ENCODE measurements at places on chromosomes 4 and X.

GRCh38 chr4:184216515-184216914 is 1.2 kb downstream of the ENPP6 start:
- H3K36me3 ChIP-seq, result no peaks in the 10 kb centered on the region
- no peak overlapping the region for H3K4me3 ChIP-seq
- H3K27me3 ChIP-seq, result no peaks in the 10 kb centered on the region
- no peaks in the 10 kb centered on the region for H3K4me1 ChIP-seq

GRCh38 chr4:79338148-79338547 is 12.3 kb upstream of the NAA11 start:
- no peaks in the 10 kb centered on the region for H3K27me3 ChIP-seq
- H3K36me3 ChIP-seq, result no peaks in the 10 kb centered on the region
- H3K4me1 ChIP-seq, result no peaks in the 10 kb centered on the region
- no peak overlapping the region for H3K4me3 ChIP-seq
- no peak for DNase-seq

DNA sequence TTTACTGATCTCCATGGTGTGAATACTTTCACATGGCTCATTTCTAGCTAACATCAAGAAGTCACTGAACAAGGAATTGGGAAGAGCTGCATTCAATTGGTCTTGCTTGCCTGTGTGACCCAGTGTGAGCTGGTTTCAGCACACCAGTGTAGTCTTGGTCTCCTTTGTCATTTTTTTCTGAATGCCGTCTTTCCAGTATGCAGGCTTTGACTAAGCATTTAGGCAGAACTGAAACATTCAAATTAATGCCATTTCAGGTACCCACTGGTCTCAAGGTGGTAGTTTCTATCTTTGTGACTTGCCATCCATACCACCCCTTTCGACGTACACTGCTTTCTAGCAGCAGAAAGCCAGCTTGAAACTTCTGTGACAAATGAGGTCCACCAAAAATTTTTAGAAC is 550.5 kb upstream of the BOD1L1 start:
- DNase-seq, result no peak
- H3K4me3 ChIP-seq, result no peak overlapping the region
- H3K4me1 ChIP-seq, result peaks cover 4% of the 10 kb centered on the region

DNA sequence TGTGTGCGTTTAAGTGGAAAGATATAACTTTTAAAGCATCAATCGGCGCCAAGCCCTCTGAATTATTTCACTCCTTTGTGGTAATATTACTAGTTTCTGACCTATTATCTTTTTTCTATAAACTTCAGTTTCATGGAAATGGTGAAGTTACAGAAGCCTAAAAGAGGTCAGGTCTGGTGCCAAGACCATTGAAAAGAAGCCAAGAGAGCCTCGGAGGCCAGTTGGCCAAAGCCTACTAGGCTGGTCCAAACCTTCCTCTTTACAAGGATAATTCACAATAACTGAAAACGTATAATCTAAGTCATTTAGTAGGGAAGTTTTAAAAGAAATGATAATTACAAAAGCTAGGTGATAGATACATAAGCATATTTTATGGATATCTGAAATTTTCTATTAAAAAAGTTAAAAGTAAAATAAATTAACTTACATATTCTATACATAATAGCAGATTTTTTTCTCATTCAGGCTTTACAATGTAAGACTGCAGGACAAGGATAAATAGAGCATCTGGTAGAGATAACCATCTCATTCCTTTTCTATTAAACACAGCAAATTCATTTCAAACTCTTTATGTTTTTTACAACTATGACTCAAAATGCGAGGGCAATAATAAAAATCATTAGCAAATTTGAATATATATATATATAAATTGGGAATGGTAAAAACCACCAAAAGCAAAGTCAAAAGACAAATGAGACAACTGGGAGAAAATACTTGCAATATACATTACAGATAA is 49.2 kb downstream of the WDFY3 start:
- no peak overlapping the region for H3K4me3 ChIP-seq
- no peak for DNase-seq
- H3K4me1 ChIP-seq, result peaks cover 46% of the 10 kb centered on the region

GRCh38 chr4:17336524-17336961 is 175.3 kb downstream of the QDPR start:
- H3K27ac ChIP-seq, result no peak overlapping the region
- H3K27me3 ChIP-seq, result no peaks in the 10 kb centered on the region
- H3K4me1 ChIP-seq, result no peaks in the 10 kb centered on the region
- H3K36me3 ChIP-seq, result no peaks in the 10 kb centered on the region

- H3K27ac ChIP-seq, result no peak overlapping the region
- H3K4me3 ChIP-seq, result no peak overlapping the region
- H3K36me3 ChIP-seq, result no peaks in the 10 kb centered on the region
- no peak for DNase-seq
- H3K4me1 ChIP-seq, result no peaks in the 10 kb centered on the region
These were observed 381.7 kb downstream of the STPG2 start for GRCh38 chr4:97761445-97762114.

DNA sequence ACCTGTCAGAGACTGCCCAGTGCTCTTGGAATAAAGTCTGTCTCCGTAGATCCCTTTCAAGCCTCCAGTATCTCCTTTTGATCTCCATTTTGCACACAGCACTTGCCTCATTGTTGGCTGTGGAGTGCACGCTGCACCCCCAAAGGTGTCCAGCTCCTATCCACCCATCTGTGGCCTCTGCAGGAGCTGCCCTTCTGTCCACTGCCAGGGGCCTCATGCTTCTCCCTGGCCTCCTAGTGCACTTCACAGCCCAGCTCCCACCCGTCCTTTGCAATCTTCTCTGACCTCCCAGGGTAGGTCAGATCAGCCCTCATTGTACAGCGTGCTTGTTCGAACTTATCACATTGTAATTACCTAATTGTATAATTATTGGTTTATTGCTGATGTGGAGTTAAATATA is 18.9 kb downstream of the KIT start:
- H3K4me1 ChIP-seq, result no peaks in the 10 kb centered on the region
- H3K4me3 ChIP-seq, result no peak overlapping the region
- H3K36me3 ChIP-seq, result no peaks in the 10 kb centered on the region
- DNase-seq, result no peak
- H3K27me3 ChIP-seq, result no peaks in the 10 kb centered on the region

DNA sequence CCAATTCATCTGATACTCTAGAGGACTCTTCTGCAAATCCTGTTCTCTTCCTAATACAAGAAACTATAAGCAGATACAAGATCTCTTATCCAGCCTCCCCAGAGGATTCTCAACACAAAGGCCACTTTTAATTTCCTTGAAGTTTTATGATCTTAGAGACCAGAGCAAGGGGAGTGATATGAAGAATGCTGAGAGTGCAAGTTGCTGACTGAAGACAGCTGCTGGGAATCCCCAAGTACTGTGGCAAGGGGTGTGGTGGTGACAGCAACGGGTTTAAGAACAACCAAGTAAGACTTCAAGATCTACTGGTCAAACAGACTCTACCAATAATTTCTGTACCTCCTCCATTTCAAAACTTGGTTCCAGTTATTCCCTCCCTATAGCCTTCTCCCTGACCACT is 7.0 kb downstream of the AMMECR1 start:
- no peak for DNase-seq
- no peak overlapping the region for H3K27ac ChIP-seq
- no peaks in the 10 kb centered on the region for H3K4me1 ChIP-seq

DNA sequence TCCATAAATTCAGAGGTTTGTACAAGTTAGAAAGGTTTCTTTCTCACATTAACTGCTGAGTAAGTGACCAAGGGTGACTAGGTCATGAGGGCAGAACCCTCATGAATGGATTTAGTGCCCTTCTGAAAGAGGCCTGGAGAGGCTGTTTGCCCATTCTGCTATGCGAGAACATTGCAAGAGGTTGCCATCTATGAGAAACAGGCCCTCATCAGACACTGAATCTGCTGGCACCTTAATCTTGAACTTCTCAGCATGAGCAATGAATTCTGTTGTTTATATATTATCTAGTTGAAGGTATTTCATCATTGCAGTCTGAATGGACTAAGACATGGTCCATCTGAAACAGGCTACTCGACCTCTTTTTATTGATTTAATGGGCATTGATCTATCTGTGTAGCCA is 96.2 kb upstream of the GPRIN3 start:
- no peaks in the 10 kb centered on the region for H3K4me1 ChIP-seq
- no peak for DNase-seq
- H3K36me3 ChIP-seq, result no peaks in the 10 kb centered on the region

DNA sequence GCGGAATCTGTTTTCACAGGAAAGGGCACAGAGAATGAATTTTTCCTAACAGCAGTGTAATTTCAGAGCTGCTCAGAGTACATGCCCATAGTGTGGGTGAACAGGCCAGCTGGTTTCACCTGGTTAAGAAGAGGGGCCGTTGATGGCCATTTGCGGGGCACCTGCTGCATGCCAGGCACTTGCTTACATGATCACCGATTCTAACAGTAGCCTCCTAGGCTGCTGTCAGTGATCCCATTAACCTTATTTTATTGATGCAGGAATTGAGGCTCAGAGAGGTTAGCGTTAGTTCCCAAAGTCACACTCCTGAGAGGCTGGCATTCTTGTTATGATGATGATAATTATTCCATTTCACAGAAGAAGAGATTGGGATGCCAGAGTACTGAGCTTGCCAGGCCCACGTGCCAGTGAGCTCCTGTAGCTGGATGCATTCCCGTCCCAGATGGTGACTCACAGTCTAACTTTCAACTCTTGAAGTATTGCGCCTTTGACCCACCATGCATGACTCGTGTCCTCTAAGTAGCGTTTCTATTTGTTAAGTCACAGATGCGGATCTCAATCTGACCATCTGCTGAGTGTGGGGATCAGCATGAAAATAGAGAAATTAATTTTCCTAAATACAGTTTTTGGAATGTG is 76.5 kb downstream of the PSAPL1 start:
- H3K27me3 ChIP-seq, result no peaks in the 10 kb centered on the region
- no peaks in the 10 kb centered on the region for H3K4me1 ChIP-seq

DNA sequence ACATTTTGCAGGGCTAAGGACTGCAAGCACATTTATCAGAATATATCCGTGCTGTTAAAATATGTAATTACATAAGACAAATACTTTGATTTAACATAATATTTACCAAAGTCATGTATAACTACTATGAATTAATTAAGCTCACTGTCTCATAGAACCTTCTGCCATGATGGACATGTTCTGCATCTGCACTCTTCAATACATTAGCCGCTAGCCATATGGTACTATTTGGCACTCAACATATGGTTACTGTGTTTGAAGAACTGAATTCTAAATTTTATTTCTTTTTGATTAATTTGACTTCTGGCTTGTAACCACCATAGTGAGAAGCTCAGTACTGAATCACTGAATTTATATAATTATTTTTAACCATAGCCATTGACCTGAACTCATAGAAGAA is 427.0 kb upstream of the TRAM1L1 start:
- H3K27ac ChIP-seq, result no peak overlapping the region
- no peak overlapping the region for H3K4me3 ChIP-seq
- no peaks in the 10 kb centered on the region for H3K36me3 ChIP-seq
- no peaks in the 10 kb centered on the region for H3K27me3 ChIP-seq

DNA sequence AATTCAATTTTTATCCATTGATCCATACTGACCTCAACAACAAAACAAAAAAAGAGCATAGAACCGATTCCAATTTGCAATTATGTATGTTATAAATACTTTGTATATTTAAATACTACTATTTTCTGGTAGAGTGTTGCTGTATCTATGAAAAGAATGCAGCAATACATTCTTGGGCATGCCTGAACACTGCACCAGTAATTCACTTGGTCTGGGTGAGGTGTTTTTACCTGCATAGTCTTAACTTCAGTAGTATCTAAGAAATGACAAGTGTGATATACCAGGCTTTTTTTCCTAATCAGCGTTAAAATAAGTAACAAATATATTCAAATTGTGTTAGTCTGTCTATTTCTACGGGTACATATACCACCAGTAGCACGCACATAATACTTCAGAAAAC is 120.2 kb downstream of the KLHL13 start:
- H3K4me3 ChIP-seq, result no peak overlapping the region
- DNase-seq, result no peak
- H3K36me3 ChIP-seq, result no peaks in the 10 kb centered on the region
- H3K27me3 ChIP-seq, result no peaks in the 10 kb centered on the region
- no peak overlapping the region for H3K27ac ChIP-seq
- H3K4me1 ChIP-seq, result no peaks in the 10 kb centered on the region

DNA sequence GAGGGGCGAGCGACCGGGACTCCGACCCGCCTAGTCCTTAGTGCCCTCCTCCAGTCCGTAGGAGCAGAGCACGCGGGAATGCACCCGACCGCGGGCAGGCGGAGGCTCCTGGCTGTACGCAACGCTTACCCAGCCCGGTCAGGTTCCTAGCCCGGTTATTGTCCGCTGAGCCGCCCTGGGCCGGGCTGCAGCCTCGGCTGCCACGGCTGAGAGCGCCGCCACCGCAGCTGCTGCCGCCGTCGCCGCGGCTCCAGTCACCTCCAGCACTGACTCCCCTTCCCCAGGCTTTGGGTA is at the start of gene AMER1:
Gene AMER1 (minus strand): TSS at position 268 of the 294 bp plus-strand sequence. CDS start 12,422 bp downstream, outside the sequence.
- peak within 1 kb of the TSS; percentile 54 for H3K4me3 ChIP-seq
- H3K27ac ChIP-seq, result peak within 1 kb of the TSS; percentile 95
- H3K36me3 ChIP-seq, result no peaks in the 10 kb centered on the region
- H3K27me3 ChIP-seq, result no peaks in the 10 kb centered on the region
- DNase-seq, result no peak

DNA sequence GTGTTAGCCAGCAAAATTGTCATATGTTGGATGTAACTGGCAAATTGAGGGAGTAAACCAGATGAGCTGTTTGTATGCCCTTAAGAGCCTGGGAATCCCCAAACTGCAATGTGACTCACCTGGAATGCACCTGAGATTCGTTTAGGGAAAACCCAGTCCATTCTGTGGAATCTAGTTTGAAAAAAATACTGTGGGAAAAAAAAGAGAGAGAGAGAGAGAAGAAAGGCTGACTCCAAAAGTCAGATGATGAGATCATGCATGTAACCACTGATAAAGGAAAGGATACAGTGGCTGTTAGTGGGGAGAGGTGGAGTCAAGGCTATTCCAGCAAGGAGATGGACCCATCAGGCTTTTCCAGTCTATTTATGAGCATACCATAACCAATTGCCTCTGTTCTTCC is 48.5 kb downstream of the SLC9A7 start:
- no peaks in the 10 kb centered on the region for H3K36me3 ChIP-seq
- DNase-seq, result no peak
- H3K27me3 ChIP-seq, result no peaks in the 10 kb centered on the region

GRCh38 chr4:107423677-107424405 is 296.2 kb downstream of the PAPSS1 start:
- no peak overlapping the region for H3K27ac ChIP-seq
- H3K36me3 ChIP-seq, result no peaks in the 10 kb centered on the region
- no peak for DNase-seq
- no peak overlapping the region for H3K4me3 ChIP-seq
- no peaks in the 10 kb centered on the region for H3K4me1 ChIP-seq

GRCh38 chr4:128871948-128872347 is 62.4 kb downstream of the JADE1 start:
- H3K4me3 ChIP-seq, result no peak overlapping the region
- H3K27ac ChIP-seq, result no peak overlapping the region
- H3K4me1 ChIP-seq, result no peaks in the 10 kb centered on the region
- DNase-seq, result no peak
- H3K36me3 ChIP-seq, result no peaks in the 10 kb centered on the region

DNA sequence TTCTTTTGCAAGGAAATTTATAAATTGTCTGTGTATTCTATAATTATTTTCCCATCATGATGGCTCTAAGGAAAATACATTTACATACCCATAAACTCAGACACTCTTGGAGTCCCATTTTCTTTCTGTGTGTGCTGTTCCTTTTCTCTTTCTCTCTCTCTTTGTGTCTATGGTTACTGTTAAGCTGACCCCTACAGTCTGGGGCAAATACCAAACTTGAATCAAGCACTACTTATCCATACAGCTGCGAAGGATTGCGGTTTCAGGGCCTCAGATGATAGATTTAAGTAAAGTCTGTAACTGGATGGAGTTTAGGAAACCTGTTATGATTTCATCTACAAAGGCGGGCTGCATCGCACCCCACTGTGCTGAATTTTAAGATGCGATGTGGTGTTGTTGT is 150.2 kb downstream of the SHROOM3 start:
- no peak for DNase-seq
- peaks cover 5% of the 10 kb centered on the region for H3K4me1 ChIP-seq
- H3K27ac ChIP-seq, result no peak overlapping the region
- no peaks in the 10 kb centered on the region for H3K36me3 ChIP-seq
- no peak overlapping the region for H3K4me3 ChIP-seq

Data from tibial nerve (tissue), 4 donors.